ENCODE measurements at places on chromosomes 5 and 9.

- no peak overlapping the region for H3K4me3 ChIP-seq
- no peaks in the 10 kb centered on the region for H3K27me3 ChIP-seq
- no peaks in the 10 kb centered on the region for H3K4me1 ChIP-seq
- no peak for DNase-seq
Observed at GRCh38 chr5:157680239-157680638, 8.9 kb downstream of the C5orf52 start.

GRCh38 chr5:61019642-61020041 lies 74.6 kb downstream of the NDUFAF2 start:
- H3K4me1 ChIP-seq = no peaks in the 10 kb centered on the region
- no peak overlapping the region for H3K4me3 ChIP-seq
- DNase-seq = no peak
- no peaks in the 10 kb centered on the region for H3K27me3 ChIP-seq
- H3K36me3 ChIP-seq = no peaks in the 10 kb centered on the region

GRCh38 chr9:85192750-85193149 lies 523.2 kb downstream of the NTRK2 start:
- no peaks in the 10 kb centered on the region for H3K4me1 ChIP-seq
- DNase-seq = no peak
- H3K27me3 ChIP-seq = no peaks in the 10 kb centered on the region
- H3K36me3 ChIP-seq = no peaks in the 10 kb centered on the region

DNA sequence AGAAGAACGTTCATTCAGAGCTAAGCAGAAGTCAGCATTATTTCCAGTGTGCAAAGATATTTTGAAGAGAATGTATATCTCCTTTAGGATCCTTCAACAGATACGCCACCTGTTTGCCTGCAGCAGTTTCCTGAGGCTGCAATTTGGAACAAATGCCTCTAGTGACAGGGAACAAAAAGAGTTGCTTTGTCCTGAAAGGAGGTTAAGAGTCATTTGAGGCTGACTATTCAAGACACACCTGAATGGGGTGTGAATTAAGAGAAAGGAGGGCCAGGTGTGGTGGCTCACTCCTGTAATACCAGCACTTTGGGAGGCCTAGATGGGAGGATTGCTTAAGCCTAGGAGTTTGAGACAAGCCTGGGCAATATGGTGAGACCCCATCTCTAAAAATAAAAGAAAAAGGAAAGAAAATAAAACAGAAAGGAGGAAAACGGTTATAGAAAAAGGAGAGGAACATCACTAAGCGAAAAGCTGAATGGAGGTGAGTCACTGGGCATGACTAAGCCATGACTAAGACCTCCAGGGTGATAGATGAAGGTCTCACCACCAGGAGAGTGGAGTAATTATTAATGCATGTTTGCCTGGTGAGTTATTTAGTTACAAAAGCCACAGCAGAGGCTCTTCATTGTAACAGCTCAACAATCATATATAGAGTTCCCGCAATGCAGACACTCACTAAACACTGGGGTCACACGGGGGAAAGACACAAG lies 255.2 kb upstream of the TNC start:
- H3K4me3 ChIP-seq = no peak overlapping the region
- no peaks in the 10 kb centered on the region for H3K27me3 ChIP-seq
- DNase-seq = no peak
- no peak overlapping the region for H3K27ac ChIP-seq
- H3K4me1 ChIP-seq = no peaks in the 10 kb centered on the region

GRCh38 chr9:79989079-79989478 lies 417.3 kb downstream of the TLE4 start:
- no peak overlapping the region for H3K4me3 ChIP-seq
- no peaks in the 10 kb centered on the region for H3K36me3 ChIP-seq
- H3K27ac ChIP-seq = no peak overlapping the region
- no peak for DNase-seq
- no peaks in the 10 kb centered on the region for H3K4me1 ChIP-seq

Measured in testis (tissue), 5 donors.